Neural crest cell (in vitro differentiated cells): ENCODE measurements at places on chromosomes 2 and 18. TPM values are rescaled to one million over a fixed set of nuclear protein-coding genes. Genes with fewer than 3 reads are reported as not detected.

CPLX4 gene
- not detected in 2 replicates for total RNA-seq

ARHGAP28 gene
- 20.2 and 22.5 TPM in 2 replicates for total RNA-seq

MFSD2B gene
- 0.47 and 0.61 TPM in 2 replicates for total RNA-seq

TACR1 gene
- 0.16 and 0.30 TPM in 2 replicates for total RNA-seq

RND3 gene
- 49.7 and 54.3 TPM in 2 replicates for total RNA-seq

REG3G gene
- not detected in 2 replicates for total RNA-seq

UGT1A8 gene
- not detected in 2 replicates for total RNA-seq

CGREF1 gene
- 1.3 and 2.1 TPM in 2 replicates for total RNA-seq

SLC38A11 gene
- total RNA-seq = not detected in 2 replicates

GRCh38 chr2:235187806-235188205 is 236.0 kb downstream of the SH3BP4 start:
- DNase-seq = no peak

DNA sequence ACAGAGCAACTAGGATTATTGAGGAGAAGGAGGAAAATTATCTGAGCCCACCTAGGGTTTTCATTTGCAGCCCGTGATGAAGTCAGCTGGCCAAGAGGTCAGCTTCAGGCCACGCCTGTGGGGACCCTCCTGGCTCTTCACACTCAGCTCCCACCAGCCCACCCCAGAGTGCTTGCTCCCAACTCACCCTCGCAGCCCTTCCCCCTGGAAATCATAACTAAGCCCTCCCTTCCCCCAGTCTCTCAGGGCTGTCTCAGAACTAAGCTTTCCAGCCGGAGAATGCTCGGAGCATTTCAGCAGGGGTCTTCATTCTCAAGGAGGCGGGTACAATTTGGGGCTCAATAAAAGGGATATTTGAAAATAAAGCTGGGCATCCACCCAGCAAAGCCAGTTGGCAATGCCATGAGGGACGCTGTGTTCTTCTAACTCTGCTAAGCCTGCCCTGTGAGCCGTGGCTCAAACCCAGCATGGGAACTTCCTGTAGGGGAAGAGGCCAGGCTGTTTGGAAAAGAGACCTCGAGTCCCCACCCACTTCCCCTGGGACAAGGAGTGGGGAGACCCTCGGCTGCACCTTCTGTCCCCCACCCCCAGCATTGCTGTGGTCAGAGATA is 194.9 kb downstream of the CTIF start:
- DNase-seq = no peak

- no peak for DNase-seq
Measured at GRCh38 chr18:22233266-22233665, 63.9 kb downstream of the GATA6 start.

DNA sequence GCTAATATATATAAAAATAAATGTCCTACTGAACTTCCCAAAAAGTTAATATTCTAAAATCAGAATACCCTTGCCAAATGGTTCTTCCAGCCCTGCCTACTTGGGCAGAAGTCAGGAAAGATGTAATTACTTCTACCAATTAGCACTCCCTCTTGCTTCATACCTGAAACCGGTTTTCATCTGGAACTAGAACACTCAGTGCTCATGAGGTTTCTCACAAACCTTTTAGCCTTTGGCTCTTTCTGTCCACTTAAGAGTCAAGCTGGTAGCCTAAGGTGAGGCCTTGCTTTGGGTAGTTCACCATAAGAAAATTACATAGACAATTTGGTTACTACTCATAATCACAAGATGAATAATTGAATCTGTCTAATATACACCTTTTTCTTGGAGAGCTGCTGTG is 4.1 kb downstream of the DSG3 start:
- DNase-seq = no peak

- DNase-seq = no peak
Measured at GRCh38 chr2:126703311-126703710, 47.4 kb downstream of the GYPC start.

DNA sequence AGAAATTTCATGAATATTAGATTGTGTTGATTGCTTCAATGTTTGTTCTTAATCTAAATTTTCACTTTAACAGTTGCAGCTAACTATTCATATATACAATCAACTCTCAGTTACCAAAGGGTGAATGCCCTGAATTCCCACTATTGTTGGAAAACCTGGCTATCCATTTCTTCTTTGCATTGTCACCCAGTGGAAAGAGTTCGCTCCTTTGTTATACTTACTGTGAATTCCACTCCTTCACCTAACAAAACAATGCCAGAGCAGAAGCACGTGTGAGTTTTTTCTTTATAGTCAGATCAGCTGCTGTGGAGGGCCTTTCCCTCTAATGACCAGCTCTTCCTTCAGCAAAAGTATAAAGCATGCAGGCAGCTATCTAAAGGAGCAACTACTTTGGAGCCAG is 409.2 kb upstream of the NRP2 start:
- DNase-seq = no peak

DNA sequence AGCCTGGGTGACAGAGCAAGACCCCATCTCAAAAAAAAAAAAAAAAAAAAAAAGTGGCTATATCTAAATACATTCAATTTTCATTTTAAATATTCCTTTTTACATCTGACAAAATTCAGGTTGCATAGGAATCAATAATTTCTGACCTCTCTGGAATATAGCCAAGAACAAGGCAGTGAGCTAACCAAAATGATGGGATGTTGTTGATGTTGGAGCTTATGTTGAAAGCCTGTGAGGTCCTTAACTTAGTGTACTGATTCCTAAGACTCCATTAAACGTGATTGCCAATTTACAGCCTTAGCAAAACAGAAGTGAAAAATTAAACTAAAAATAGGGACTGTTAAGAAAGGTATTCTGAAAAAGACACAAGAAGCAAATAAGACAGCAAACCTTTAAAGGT is 109.6 kb downstream of the MEP1B start:
- no peak for DNase-seq

DNA sequence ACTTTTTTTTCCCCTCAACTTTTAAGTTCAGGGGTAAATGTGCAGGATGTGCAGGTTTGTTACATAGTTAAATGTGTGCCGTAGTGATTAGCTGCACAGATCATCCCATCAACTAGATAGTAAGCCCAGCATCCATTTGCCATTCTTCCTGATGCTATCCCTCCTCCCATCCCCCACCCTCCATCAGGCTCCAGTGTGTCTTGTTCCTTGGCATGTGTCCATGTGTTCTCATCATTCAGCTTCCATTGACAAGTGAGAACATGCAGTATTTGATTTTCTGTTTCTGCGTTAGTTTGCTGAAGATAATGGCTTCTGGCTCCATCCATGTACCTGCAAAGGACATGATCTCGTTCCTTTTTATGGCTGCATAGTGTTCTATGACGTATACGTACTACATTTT is 47.2 kb upstream of the STON1 start:
- no peak for DNase-seq

DNA sequence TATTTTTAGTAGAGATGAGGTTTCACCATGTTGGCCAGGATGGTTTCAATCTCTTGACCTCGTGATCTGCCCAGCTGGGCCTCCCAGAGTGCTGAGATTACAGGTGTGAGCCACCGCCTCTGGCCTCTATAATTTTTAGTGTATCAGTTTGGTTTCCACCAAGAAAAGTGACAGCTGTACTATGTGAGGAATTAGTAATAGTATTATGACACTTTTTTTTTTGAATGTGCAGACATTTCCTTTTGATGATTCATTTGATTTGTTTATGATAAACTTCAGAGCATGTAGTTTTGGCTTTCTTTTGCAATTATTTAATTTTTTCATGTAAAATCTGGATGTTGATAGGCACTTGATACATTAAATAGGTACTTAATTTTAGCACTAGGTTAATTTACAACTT is 61.5 kb downstream of the PTPN4 start:
- no peak for DNase-seq

DNA sequence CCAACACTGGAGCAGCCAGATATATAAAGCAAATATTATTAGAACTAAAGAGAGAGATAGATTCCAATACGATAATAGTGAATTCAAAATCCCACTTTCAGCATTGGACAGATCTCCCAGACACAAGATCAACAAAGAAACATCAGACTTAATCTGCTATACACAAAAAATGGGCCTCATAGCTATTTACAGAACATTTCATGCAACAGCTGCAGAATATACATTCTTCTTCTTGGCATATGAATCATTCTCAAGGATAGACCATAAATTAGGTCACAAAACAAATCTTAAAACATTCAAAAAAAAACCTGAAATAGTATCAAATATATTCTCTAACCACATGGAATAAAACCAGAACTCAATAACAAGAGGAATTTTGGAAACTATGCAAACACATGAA is 23.8 kb upstream of the BAZ2B start:
- DNase-seq = no peak

DNA sequence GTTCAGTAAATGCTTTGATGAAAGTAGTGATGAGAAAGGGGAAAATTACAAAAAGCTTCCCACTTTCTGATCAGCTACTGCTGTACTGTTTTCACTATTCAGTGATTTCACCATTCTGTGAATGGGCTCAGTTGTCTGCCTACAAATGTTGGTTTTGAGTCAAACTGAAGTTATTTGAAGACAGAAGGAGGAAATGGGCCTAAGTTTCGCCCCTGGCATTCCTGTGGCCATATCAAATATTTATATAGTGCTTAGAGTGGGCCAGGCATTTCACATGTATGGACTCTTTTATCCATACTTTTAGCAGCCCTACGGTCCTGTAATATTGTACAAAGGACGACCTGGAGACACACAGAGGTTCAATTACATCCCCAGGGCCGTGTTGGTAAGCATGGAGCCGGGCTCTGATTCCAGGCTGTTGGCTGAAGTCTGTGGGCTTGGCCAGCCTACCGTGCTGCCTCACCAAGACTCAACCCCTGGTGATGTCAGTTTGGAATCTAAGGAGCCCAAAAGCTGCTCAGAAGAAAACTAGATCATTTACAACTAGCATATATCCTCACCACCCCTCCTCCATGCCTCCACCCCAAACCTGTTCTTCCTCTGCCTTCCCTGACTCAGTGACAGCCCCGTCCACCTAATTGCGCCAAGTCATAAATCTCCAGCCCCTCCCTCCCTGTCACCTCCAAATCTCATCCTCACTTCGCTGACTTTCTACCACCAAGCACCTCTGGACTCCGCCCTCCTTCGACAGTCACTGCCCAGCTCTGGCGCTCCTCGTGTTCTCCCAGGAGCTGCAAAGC is 10.1 kb upstream of the GRHL1 start:
- no peak for DNase-seq

- DNase-seq = no peak
Measured at GRCh38 chr18:67310826-67311225, 205.7 kb downstream of the DSEL start.

DNA sequence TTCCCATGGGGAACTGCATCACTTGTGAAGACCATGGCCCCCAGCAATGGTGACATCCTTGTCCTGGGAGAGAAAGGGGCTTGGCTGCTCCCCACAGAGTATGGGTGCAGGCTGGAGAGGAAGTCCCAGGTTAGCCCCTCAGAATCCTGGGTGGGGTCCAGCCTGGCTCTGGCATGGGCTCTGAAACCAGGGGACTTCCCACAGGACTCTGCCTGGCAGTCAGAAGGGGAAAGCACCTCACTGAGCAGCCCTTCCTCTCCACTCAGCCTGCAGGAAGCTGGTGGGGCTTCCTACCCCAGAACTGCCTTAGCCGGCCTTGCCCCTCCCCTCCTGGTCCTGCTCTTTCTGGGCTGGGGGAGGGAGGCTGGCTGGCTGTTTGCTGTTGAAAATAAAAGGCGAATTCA is 3.7 kb downstream of the NEURL3 start:
- no peak for DNase-seq

DNA sequence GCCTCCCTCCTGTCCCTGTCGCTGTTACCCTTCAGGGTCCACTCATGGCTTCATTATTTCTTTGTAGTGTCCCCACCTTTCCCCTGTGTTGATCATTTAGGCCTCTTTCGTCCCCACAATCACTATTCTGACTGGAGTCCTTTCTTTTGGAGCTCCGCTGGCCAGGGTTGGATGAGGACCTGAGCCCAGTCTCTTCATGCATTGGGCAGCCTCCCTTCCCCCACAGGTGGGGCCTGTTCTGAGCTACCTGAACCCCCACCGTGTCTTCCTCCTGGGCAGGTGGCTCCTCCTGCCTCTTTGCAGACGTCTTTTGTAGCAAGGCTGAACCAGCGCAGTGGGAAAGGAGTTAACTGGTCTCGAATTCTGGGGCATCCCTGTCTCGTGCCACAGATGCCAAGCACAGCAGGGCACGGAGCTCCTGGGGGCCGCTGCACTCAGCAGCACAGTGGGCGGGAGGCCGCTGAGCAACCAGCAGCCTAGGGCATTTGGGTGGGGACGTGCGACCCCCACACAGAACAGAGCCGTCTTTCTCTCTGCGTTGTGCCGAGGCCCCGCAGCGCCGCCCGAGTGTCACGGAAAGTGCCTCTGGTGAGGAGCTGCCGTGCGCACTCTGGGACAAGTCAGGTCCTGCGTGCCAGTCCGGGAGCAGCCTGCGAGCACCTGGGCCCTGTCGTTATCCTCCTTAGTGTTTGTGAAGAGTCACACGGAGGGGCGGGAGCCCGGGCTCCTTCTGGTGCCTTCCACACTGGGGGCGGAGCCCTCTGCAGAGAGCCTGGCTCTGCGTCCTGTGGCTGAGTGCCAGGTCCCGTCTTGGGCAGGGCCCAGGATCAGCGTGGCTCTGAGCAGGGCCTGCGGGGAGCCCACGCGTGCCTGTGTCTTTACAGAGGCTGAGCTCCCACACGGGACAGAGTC is 130.1 kb downstream of the NFATC1 start:
- DNase-seq = no peak

- DNase-seq = no peak
Measured at GRCh38 chr2:237467447-237468179, 19.4 kb upstream of the MLPH start.

- peak; percentile 73 for DNase-seq
Measured at GRCh38 chr2:168346725-168347477, 99.5 kb upstream of the STK39 start.

DNA sequence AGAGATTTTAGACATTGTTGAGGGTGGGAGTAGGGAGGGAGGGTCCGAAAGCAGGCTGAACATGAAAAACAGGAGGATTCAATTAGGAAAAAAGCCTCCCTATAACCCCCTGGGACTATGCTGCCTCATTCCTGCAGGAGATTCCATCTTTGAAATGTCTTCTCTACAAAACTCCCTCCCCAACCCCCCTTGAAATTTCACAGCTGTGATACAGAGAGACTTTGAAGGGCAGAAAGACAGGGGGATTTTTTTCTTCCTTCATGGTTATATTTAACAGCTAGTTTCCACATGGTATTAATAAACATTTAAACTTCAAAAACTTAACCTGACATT is 57.6 kb downstream of the TRIB2 start:
- DNase-seq = no peak

GRCh38 chr2:134271758-134272157 is 17.9 kb downstream of the MGAT5 start:
- DNase-seq = no peak

GRCh38 chr18:46401486-46402070 is 255.4 kb downstream of the LOXHD1 start:
- no peak for DNase-seq

DNA sequence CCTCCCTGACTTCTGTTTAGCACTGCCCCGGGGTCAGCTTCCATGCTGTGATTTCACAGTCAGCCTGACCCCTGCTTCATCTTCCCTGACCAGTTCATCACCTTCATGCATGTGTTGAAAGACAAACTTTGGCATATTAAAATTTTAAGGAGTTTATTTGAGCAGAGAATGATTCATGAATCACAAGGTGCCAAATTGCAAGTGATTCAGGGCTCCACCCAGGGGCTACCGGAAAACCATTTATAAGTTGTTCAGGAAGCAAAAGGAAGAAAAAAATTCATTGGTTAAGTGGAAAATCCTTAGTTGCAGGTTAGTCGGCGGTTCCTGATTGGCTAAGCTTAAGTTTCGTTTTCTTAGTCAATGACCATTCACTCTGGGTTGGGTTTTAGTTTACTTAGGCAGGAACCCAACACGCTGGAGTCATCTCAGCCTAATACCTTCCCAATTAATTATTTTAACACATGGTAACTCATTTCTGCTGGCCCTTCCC is 10.6 kb downstream of the IL1F10 start:
- DNase-seq = no peak
